NCI-H446 (cell line): ENCODE measurements at places on chromosomes 1 and 21.

DNA sequence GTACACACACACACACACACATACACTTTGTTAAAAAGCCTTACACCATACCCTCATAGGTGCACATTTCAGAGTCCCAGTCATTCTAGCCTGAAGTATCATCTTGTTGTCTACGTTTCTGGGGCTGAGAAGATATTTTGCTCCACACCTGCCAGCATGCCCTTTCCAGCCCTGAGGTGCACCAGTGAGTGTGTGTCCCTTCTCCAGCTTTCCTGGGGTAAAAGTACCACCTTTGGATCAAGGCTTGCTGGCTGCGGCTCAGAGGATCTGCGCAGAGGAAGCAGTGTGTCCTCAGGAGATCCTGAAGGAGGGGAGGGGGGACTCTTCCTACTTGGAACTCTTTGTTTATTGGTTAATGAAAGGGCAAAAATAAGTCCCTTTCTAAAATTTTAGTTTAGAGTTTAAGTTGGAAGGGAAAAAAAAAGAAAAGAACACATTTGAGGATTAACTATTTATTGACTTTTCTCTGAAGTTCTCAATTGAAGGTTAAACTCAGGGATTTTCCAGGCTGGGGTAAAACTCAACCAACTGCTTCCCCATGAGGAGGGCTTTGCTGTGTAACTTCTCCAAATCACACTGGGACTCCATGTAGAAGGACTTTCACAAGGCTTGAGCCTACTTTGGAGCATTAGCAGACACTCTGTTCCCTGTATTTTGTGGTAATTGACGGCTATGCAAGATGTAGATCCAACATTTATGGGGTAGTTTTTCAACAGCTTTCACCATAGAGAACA lies 200.3 kb upstream of the SGIP1 start:
- no peak for DNase-seq

DNA sequence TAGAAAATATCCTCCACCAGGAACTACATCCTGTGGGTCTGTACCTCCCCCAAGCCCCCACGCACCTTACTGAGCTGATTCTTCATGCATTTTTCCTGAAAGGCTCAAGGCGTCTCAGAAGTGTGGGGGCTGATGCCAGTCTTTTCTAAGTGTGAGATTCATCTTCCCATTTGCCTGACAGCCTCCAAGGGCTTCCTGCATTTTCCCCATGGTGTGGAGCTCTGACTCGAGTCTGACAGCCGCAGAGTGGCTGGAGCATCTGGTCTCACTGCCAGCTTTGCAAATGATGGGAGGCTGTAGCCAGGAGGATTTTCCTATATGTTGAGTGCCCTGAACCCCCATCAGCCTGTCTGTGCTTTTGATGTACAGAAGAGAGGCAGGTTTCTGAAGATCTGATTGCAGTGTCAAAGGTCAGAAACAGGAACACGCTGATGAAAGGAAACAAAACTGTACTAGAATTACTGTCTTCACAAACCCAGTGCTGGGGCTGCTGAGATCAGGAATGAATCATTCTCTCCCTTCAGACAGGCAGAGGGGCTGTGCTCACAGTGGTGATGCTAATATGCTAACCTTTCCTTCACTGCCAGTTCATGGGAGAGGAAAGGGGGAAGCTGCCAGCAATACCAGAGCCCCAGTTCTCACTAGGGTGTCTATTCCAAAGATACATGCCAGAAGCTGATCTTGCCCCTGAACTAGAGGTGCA lies 201.5 kb upstream of the C1orf174 start:
- DNase-seq = no peak

DNA sequence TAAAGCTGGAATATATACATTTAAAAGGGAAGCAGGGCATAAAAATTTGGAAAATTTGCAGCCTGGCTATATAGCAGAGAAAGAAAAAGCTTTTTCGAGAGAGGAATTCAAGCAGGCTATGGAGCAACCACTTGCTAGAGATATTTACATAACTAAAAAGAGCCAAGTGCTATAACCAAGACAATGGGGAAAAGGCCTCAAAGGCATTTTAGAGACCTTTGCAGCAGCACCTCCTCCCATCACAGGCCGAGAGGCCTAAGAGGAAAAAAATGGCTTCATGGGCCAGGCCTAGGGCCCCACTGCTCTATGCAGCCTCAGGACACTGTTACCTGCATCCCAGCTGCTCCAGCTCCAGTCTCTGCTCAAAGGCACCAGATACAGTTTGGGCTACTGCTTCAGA lies 37.0 kb downstream of the CAPN9 start:
- DNase-seq = no peak

DNA sequence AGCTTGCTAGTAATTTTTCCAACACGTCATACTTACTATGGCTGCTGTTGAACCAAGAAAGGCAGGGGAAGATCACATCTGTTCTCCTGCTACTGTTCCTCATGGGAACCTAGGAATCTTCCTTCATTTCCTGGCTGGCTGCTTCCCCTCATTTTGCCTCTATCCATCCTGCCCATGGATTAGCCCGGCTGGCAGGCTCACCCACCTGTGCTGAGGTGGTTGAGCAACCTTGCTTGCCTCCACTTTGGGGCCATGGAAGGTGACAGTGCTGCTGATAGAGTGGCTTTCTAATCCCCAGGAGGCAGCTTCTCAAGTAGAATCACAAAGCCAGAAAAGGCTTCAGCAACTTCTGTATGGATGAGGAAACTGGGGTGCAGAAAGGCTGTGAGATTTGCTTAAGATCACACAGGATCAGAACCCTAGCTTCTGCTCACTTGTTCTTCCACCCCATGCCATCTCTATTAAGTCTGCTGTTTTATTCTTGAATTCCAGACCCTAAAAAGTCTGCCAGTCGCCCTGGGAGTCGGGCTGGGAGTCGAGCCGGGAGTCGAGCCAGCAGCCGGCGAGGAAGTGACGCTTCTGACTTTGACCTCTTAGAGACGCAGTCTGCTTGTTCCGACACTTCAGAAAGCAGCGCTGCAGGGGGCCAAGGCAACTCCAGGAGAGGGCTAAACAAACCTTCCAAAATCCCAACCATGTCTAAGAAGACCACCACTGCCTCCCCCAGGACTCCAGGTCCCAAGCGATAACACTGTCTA lies 6.2 kb upstream of the BMP8A start:
- DNase-seq = no peak

DNA sequence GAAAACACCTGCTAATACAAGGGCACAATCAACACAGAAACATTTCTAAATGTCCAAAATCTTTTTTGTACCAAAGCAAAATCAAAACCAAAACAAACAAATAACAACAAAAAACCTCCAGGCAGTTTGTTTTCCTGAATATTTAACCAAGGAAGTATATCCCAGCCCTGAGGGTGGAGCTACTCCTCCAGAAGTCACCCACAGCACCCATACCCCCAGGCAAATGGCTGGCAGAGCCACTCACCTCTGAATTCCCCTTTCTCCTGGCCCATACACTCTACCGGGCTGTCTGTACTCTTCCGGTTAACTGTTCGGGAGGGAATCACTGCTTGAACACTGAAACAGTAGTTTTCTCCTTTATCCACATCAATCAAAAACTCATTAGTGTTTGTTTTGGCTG lies 9.5 kb downstream of the F3 start:
- no peak for DNase-seq

- DNase-seq = no peak
Observed at GRCh38 chr1:90384193-90384592, 332.9 kb downstream of the BARHL2 start.

GRCh38 chr1:15757575-15758342 lies 836 bp upstream of the FBLIM1 start:
- DNase-seq = no peak

GRCh38 chr1:42141978-42142377 lies 11.2 kb upstream of the GUCA2B start:
- no peak for DNase-seq

- no peak for DNase-seq
Observed at GRCh38 chr1:91697416-91697815, 188.5 kb downstream of the TGFBR3 start.

DNA sequence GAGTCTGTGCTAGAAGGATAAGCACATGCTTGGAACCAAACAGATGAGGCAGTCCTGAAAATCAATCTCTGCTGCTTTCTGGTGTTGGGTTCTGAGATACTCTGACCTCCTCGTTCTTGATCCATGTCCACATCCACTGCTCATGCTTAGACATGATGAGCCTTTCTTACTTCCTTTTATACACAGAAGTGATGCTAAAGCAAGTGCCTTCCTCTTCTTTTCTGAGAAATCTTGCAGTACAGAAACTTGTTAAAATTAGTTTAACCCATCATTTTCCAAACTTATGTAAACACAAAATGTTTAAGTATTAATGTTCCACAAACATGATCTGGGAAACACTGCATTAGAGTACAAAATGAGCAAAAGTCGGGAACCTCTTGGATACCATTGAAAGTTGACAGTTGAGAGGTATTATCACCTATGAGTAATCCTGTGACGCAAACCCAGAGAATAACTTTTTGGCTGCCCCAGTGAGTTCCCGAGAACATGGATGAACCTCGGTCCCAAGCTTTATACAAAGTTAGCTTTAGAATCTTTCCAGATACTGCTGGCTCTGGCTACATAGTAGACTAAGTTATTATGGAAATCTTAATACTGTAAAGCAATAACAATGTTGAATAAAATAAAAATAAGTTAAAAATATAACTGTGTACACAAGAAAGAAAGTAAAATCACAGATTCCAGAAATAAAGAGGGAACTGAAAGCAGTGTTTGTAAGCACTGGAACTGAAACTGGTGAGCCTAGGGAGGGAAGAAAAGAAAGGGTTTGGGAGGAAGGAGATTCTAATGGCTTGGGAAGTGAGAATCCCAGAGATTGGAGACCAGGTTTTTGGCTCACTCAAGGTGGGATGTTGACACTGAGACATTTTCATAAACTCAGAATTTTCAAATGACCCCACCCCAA lies 429.3 kb upstream of the RUNX1 start:
- no peak for DNase-seq

DNA sequence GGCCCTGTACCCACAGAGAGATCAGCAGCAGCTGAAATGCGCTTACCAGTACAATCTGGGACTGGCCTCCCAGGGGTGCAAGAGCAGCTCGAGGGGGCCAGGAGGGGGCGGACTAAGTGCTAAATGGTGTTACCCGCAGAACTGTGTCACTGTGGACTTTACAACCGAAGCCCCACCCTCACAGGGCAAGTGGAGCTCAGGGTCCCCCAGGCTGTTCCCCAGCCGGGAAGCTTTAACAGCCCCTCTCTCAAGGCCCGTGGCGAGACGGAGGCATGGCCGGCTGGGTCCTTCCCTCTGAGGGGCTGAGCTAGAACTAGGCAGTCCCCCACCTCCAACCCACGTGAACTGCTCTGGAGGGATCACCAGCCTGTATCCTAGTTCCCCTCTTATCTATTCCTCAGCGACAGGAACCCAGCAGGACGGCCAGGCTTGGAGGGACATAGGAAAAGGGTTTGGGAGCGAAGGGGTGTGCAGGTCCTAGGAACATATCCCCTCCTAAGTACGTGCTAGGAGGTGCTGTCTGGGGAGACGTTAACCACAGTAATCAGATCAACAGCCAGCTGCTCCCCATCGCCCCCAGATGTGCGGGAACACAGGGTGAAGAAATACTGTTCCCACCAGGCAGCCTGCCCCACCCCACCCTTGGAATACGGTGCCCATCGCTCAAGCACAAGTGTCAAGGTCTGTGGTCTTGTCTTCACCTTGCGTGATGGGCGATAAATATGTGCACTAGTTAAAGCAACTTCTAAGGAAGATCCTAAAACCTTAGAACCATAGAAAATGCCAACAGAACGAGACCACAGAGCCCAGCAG lies 24.4 kb downstream of the ZBTB17 start:
- no peak for DNase-seq

DNA sequence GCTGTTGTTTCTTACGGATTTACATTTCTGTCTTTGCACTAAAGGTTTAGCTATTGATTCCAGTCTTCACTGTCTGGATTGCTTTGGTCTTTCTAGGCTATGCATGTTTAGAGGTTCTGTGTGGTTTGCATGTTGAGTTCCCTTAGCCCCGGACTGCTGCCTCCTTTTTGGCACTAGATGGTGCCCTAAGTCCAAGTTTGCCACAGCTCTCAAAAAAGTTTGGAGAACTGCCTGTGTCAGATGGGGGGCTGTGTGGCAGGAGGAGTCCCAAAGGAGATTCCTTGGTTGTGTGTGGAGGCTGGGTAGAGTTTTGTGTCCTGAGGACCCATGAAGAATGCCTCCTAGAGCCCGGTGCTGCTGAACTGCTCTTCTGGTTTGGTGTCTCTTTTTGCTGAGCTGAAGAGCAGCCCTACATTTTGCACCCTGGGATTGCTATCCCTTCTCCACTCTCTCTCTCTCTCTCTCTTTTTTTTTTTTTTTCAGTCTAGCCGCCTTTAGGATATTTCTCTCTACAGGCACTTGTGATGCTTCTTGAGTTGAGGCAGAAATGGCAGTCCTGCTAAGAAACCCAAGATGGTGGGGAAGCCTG lies 74.4 kb downstream of the PTGS2 start:
- DNase-seq = peak; percentile 31

DNA sequence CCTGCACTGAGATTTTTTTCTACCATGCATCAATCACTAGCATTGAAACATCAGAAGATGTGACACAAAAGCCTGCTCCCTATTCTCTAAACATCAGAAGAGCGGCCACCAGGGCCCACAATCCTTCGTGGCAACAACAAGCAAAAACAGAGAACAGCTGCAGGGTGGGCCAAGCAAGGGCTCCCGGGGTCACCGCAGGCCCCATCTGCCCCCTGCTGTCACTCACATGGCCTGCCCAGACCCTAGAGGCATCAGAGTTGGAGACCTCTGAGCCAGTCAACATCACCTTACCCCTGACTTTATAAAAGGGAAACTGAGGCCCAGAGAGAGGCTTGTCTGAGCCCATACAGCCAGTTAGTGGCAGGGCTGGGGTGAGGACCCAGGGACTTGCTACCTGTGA lies 1.8 kb downstream of the LAPTM5 start:
- no peak for DNase-seq

DNA sequence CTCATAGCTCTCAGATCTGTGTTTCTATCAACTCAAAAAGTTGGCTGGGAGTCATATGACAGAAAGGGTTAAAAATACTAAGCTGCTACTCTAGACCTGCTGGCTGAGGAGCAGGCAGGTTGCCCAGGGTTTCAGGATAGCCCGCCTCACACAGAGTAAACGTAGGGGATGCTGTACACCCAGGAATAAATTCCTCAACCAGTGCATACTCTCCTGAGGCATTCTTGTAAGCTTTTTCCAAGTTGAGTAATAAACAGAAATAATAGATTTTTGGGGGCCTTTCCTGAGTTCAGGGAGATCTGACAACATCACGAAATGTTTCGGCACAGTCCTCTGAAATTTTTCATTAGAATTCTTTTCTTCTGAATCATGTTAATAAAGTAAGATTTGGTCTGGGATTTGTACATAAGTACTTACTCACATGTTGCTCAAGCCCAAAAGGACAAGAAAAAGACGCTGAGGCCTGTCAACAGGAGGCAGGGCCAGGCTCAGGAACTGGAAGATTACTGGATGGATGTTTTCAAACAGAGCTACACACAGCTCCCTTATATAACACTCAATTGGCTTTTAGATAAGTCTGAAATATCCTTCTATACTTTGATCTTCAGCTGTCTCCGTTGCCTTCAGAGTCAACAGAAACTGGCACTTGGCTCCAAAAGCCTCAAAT lies 41.0 kb downstream of the TGFBR3 start:
- no peak for DNase-seq

DNA sequence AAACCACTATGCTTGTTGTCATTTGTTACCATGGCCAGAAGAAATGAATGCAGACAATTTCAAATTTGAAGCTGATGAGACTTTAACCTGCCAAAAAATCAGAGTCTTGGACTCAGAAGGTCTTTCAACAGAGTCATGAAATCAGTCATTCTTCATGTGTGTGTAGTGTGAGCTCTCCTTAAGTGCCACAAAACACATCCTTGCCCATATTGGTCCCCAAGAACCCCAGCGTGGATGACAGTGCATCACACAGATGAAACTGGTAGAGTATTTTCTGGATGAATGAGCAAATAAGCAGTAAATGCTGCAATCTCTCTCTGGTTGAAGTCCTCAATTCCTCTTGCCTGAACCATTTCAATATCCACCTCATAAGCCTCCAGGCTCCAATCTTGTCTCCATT lies 28.7 kb upstream of the ETS2 start:
- no peak for DNase-seq
